ENCODE measurements at places on chromosomes 4 and X.

GRCh38 chr4:111120191-111120590 lies 497.3 kb upstream of the PITX2 start:
- DNase-seq: no peak

DNA sequence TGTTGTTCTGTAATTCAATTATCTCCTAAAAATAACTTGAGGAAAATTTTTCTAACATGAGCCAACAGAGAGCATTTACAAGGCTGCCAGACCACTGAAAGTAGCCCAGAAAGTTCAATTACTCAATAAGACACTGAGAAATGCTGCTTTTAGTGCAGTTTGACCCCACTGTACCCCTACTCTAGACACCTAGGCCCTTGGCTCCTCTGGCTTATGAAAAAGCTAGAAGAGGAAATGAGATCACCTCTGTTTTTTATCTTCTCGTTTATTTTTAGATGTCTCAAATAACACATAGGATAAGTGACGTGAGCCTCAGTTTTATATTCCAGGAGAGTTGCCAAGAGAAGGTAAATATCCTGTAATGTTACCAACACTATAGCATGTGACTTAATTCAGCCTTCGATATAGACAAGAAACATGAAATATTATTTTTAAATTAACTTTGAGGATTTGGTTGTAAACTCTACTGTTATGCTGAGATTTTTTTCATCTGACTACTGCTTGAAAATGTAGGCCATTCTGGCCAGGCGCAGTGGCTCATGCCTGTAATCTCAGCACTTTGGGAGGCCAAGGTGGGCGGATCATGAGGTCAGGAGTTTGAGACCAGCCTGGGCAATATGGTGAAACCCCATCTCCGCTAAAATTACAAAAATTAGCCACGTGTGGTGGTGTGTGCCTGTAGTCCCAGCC lies 24.4 kb downstream of the TNIP3 start:
- peak; percentile 32 for DNase-seq

DNA sequence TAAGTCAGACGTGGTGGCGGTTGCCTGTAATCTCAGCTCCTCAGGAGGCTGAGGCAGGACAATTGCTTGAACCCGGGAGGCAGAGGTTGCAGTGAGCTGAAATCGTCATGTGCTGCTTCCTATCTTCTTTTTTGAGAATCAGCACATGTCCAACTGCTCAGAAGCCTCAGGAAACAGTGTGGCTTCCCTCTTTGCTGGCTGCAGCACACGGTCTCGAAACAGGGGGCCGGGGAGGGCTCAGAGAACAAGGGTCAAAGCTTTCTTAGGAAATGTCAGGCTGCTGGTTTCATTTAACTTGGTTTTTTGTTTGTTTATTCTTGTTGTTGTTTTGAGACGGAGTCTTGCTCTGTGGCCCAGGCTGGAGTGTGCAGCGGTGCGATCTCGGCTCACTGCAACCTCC lies 31.3 kb downstream of the CRLF2 start:
- DNase-seq: no peak

GRCh38 chr4:74463123-74463522 lies 18.2 kb downstream of the AREG start:
- no peak for DNase-seq

DNA sequence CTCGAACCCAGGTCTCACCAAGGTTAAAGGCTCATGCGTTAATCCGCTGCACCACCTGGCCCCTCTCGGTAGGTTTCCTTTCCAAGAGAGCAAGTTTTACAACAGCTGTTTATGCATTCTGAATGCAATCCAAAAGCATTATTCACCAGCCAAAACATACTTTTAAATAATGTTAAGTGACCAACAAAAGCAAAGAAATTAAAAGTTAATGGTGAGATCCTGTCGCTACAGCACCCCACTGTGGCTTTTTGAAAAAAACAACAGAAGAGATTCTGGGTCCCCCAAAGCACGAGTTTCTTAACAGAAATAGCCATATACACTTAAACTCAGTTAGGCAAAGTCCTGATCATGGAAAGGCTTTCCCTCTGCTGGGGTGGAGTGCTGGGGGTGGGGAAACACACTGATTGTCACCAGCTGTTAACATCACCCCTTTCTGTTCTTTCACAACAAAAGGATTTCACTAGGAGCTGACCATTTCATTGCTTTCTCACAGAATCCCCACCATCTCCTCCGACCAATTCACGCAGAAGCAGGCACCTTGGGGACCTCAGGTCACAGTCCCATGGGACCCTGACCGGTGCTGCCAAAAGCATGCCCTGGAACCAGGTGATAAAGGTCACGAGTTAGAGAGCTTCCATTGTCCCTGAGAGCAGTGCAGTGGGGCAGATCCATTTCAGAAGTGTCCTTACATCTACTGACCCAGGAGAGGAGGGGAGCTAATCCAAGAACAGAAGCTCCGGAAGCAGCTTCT lies 51.2 kb downstream of the ZNF827 start:
- no peak for DNase-seq

DNA sequence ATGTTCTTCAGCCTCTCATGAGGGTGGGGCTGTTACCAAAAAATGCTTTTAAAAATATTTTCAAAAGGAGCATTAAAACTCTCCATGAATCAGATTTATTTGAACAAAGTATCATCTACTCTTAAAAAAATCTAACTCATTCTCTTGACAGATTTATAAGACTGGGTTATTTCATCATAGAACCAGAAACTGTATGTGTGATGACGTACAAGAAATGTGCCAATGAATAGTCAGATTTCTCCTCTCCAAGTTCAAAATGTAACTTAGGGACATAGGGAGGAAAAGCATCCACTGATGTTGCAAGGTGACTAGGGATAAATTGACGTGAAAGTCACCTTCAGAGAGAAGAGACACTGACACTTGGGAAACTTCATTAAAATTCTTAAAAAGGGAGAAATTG lies 89.1 kb upstream of the CLNK start:
- no peak for DNase-seq

DNA sequence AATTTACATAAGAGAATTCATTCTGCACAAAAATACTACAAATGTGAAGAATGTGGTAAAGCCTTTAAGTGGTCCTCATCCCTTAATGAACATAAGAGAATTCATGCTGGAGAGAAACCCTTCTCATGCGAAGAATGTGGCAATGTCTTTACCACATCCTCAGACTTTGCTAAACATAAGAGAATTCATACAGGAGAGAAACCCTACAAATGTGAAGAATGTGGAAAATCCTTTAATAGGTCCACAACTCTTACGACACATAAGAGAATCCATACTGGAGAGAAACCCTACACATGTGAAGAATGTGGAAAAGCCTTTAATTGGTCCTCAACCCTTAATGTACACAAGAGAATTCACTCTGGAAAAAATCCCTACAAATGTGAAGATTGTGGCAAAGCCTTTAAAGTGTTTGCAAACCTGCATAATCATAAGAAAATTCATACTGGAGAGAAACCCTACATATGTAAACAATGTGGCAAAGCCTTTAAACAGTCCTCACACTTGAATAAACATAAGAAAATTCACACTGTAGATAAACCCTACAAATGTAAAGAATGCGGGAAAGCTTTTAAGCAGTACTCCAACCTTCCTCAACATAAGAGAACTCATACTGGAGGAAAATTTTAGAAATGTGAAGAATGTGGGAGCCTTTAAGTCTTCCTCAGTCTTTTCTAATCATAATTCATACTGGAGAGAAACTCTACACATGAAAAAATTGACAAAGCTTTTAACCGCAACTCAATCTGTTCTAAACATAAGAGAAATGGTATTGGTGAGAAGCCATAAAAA lies 37.4 kb downstream of the ZNF718 start:
- no peak for DNase-seq

- DNase-seq: no peak
Observed at GRCh38 chr4:182188622-182189021, 54.6 kb upstream of the TENM3 start.

GRCh38 chr4:138096384-138097062 lies 145.6 kb downstream of the SLC7A11 start:
- DNase-seq: no peak

DNA sequence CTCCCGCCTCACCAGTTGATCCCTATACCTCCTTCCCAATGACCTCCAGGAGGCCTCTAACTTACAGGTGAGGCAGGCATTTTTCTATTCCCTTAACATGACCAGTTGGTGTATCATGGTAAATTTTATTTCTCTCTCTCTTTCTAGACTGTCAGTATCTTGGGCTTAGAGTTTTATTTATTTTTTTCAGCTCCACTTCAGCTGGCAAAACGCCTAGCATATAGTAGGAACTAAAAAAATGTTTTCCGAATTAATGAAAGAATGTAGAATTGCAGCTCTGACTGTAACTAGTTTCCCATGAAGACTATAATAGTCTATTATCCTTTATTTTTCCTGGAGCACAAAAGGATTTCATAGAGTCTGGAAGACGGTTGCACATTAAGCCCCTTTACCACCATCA lies 84.8 kb downstream of the PDE5A start:
- no peak for DNase-seq

DNA sequence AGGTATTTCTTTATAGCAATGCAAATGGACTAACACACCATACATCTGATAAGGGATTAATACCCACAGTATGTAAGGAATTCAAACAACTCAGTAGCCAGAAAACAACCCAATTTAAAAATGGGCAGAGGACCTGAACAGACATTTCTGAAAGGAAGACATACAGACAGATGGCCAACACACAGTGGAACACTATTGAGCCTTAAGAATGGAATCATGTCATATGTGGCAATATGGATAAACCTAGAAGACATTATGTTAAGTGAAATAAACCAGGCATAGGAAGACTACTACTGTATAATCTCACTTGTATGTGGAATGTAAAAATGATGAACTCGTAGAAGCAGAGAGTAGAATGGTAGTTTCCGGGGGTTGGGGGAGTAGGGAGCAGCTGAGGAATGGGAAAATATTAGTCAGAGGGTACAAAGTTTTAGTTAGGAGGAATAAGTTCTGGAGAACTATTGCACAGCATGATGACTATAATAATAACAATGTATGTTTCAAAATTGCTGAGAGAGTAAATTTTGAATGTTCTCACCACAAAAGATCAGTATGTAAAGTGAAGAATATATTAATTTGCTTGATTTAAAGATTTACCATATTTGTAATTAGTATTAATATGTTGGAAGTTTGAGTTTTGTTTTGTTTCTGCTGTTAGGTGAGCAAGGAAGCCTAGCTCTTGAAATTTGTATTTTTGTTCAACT lies 25.2 kb downstream of the WDR44 start:
- no peak for DNase-seq

DNA sequence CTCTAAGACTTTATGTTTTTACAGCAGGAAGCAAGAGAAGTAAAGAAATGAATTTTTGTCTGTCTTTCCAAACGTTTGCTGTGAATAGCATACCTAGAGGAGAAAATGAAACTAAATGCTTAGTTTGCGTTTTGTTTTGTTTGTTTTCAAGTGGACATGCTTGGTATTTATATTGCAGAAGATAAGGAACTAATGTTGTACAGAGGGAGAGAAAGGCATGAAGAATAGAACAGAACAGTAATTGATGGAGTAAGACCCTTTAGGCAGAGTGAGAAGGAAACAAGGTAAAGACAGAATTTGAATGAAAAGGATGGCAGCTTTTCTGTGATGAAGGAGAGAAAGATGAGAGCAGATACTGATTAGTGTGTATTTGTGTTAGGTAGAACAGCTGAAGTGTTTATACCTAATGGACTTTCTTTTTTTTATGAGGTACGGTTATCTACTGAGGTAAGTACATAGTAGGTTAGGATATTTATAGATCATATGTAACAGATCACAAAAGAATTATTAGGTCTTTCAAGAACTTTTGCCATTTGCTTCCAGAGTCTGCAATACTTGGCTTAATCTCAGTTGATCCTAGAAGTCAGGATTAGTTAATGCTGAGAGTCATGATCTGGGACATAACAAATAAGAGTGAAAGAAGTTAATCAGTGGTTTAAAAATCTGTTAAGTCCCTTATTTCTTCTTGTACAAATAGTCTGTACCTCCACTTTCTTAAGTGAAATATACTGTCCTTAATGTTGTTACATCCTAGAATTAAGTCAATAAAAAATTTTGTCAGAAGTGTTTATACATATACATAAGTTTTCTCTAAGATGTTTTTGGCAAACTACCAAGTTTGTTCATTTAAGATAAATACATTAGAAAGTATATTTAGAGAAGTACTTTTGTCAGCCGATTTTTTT lies 36.8 kb downstream of the FABP2 start:
- no peak for DNase-seq

All from central memory CD4-positive, alpha-beta T cell (primary cell).